Hindlimb muscle (tissue), 1 donor: ENCODE measurements at places on chromosomes 6 and 20.

DNA sequence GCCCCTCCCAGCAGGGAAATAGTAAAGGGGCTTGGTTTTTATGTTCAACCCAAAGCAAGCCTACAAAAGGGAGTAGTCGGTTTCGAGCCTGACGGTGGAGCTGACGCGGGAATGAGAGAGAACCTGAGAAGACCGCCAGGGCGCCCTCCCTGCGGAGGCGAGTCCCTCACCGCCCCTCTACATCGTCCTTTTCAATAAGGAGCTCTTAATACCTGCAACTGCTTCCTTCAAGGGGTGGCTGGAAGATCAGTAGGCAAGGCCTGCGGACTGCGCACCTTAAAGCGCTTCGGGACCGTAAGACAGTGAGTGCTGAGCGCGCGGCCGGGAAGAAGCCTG lies 709 bp upstream of the ZNF76 start:
- DNase-seq: no peak

DNA sequence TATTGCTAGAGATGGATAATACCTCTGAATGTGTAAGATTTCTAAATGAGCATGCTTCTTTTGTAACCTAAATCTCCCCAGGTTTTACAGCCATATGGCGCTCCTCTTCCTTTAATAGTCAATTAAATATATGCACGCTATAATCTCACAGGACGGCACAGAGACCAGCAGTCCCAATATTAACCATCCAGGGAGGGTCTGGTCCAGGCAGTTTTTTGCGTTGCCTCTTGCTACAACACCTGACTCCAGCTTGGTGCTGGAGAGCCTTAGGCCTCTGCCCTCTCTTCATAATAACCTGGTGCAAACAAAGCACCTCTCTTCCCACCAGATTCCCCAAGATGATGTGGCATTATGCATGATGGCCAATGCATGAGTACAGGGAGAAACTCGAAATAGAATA lies 183.4 kb downstream of the LY86 start:
- DNase-seq: no peak

- no peak for DNase-seq
Measured at GRCh38 chr6:118667988-118668387, 16.6 kb upstream of the CEP85L start.

DNA sequence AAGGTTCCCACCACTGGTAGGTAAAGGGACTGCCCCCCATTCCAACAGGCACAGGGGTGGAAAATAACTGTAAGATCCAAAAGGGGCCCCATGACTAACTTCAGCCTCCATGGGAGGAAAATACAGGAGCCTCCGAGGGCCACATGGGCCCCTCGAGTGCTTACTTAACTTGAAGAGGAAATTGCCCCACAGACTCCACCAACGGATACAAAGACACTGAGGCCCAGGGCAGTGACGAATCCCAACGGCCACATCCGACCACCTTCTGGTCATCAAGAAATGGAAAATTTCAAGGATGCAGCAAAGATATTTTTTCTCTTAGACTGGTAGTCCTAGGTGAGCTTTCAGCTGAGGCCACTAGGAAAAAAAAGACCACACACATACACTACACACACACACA lies 116.0 kb upstream of the MRPS10 start:
- DNase-seq: no peak

GRCh38 chr20:38833154-38833856 lies 27.8 kb downstream of the PPP1R16B start:
- no peak for DNase-seq

- DNase-seq: no peak
Measured at GRCh38 chr6:37745748-37746147, 48.1 kb upstream of the MDGA1 start.

- no peak for DNase-seq
Measured at GRCh38 chr6:161367472-161367871, 93.6 kb upstream of the AGPAT4 start.

DNA sequence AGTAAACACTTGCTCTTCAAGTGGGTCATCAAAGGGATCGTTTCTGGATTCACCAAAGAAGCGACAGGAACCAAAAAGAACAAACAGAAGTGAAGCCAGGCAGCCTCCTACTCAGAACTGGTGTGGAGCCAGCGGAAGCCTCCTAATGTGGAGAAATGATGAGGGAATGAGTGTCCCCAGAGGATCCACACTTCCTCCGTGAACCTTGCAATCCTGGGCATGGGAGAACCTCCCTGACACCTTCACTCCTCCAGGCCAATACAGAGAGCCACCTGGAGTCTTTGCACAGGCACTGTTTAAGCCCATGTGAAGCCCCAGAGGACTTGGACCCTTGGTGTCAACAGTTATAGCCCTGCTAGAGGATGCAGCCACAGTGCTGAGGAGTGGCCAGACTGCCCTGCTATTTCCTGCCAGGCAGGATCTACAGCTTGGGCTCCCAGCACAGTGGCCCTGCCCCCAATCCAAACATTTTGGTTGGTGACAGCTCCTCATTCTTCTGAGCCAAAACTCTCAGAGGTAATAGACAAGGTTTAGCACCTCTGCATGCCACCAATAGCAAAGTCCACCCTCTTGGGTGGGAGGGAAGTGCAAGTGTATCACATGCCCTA lies 23.2 kb upstream of the SERINC1 start:
- DNase-seq: no peak

DNA sequence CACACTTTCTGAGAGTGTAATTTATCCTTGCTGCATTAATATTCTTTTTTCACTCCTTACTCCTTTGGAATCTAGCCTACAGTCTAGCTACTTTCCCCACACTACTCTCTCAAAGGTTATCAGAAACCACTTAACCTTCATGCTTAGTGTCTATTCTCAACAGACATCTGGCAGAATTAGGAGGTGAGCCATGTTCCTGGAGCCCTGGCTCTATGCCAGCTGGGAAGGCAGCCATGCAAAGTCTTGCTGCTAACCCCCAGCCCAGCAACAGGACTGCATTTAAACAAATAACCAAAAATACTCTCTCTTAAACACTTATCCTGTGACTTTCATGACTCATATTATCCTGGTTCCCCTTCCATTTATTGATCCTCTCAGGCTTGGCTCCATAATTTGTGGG lies 260.2 kb downstream of the BCKDHB start:
- peak; percentile 36 for DNase-seq

DNA sequence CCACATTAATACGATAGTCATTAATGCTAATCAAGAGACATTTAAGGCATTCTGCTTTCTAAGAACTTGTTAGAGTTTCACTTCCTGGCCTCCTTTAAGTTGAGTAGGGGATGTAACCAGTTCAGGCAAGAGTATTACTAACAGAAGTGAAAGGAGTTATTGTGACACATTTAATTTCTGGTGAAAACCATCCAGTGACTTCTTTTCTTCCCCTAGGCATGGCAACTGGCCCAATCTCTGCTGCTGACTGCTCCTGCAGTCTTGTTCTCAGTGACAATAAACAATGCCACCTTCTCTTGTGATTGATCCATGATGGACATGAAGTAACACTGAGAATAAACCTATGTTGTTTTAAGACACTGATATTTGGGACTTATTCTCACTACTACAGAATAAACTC lies 130.9 kb upstream of the DEFB112 start:
- DNase-seq: no peak
